Activated naive CD8-positive, alpha-beta T cell treated with anti-CD3 and anti-CD28 coated beads for 36 hours (primary cell): ENCODE measurements at places on chromosomes 6 and 20. TPM values are rescaled to one million over a fixed set of nuclear protein-coding genes. Genes with fewer than 3 reads are reported as not detected.

GRCh38 chr20:21303872-21304586 is 898 bp downstream of the XRN2 start:
- H3K27me3 ChIP-seq: no peaks in the 10 kb centered on the region
- peak overlapping the region; percentile 93 for H3K4me3 ChIP-seq
- H3K36me3 ChIP-seq: peaks cover 41% of the 10 kb centered on the region
- DNase-seq: no peak

Gene ADGRF1
- not detected for total RNA-seq

DNA sequence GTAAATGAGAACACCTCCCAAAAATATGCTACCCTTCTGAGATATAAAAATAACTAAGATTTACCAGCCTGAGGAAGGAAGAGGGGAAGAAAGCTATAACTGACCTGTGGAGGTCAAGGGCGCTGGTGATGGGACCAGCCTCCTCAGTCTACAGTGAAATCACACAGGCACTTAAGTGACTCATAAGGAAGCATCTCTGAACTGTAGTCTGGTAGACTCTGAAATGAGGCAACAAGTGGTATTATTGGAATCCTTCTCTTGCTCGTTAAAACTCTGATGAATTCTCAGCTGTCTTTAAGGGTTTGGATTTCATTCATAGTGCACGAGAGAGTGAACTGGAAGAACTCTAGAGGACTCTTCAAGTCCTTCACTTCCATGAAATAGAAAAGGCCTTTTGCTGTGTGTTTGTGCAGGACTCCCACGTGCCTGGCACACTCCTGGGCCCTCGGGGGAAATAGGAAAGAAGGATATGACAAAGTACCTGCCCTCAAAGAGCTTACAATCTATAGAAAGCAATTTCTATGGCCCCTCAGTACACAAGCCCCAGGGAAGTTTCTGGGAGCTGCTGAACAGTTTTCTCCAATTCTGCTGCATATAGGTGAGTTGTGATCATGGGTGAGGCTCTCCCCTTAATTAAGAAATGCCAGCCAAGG is 231.8 kb upstream of the RREB1 start:
- peaks cover 12% of the 10 kb centered on the region for H3K4me1 ChIP-seq
- no peak overlapping the region for H3K4me3 ChIP-seq
- DNase-seq: no peak
- no peak overlapping the region for H3K27ac ChIP-seq

Gene C6orf62
- 111 TPM for total RNA-seq

Gene ID4
- total RNA-seq: not detected
